ENCODE measurements at places on chromosomes 3 and 15.

GRCh38 chr3:157491136-157491535, 12.1 kb downstream of the VEPH1 start:
- DNase-seq, result no peak

DNA sequence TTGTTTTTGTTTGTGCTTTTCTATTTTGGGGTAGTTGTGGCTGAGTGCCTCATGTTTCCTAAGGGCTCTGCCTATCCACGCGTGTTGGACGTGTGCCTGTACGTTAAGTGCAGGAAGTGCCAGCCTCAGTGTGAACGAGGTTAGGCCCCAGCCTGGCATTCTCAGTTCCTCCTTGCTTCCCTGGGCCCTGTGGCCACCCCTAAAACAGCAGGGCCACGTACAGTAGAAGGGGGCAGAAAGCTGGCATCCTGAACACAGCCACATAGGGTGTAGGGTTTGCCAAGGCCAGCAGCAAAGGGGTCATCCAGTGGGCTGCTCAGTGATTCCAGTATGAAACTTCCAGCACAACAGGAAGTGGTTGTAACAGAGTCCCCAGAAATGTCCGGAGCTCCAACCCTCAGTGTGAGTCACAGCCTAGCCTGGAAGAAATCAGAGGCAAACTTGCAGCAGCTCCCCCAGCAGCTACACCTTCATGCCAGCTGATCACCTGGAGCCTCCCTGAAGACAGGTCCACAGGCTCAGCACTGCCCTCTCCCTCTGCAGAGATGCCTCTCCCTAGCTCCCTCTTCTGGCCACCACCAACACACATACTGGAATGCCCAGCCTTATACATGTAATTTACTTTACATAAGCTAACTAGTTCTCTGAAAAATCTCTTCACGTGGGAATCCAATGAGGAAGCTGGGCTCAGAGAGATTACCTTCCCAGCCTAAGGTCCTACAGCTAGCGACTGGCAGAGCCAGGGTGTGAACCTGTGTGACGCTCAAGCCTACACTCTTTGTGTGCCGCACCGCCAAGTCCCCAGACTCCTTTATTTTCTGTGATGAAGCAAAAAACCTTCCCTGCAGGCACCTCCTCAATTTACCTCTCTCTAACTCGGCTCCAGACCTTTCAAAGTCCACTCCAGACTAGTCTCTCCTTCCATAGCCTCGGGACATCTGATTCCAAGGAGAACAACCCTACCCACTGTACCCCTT, 26.6 kb downstream of the ILDR1 start:
- peak; percentile 95 for DNase-seq

DNA sequence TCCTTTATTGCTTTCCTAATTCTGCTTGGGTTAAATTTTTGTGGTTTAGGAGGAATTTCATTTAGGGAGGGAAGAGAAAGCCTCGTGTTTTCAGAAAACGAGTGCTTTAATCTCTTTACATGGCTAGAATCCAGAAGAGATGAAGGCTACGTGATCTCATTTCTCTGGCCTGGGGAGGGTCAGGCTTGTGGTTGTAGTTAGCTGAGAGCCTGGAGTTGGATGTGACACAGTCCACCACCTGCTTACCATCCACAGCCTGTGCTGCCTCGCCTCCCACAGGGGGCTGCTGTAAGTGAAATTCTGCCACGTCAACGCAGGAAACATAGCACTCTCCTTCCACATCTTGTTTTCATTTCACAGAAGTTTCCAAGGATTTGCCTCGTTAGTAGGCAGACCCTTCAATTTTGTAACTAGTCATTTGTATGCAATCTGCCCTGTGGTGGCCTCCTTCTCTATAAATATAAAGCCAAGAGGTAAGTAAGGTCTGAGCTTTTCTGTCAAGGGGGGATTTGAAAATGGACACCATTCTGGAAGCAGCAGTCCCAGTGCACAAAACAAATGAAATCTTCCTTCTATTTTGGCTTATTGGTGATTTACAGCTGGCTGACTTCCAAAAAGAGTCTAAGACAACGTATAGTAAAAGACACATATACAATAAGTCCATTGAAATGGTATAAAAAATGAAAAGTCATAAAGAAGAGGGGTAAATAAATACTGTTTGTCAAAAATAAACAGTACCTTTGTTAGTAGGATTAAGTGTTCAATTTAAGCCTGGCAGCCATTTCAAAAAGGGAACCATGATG, 3.4 kb downstream of the GXYLT2 start:
- no peak for DNase-seq

DNA sequence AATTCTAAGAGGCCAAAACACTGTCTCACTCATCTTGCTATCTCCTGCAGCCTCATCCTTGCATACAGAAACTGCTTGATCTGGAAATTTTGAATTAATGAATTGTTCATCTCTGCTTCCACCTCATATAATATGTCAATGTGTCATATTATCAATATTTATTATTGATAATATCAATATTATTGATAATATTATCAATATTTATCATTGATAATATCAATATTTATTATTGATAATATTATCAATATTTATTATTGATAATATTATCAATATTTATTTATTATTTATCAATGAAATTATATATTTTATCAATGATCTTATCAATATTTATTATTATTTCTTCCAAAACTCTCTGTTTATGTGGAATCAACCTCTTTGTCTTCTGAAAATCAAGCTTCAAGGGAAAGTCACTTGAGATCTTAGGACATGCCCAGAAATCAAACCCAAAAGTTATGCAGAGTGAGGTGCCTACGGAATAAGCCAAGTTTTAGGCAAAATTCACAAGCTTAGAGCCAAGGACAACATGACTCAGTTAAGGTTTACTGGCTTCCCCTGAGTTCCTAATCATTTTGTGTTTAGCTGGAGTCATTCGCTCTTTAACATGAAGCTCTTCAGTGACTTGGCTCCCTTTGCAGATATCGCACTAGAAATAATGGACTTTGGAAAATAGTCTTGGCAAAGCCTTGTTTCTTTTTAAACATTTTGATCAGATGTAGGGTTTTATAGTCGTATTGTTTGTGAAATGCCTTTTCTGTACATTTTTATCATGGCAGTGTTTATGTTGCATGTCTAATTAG, 297.1 kb upstream of the RARB start:
- DNase-seq, result no peak

GRCh38 chr15:48996276-48996675, 32.6 kb upstream of the SHC4 start:
- no peak for DNase-seq

- DNase-seq, result no peak
Observed at GRCh38 chr15:74038707-74039655, 43.4 kb downstream of the GOLGA6A start.

- no peak for DNase-seq
Observed at GRCh38 chr3:45644791-45645201, 44.4 kb upstream of the SACM1L start.

- DNase-seq, result no peak
Observed at GRCh38 chr3:47949979-47950378, 66.2 kb downstream of the MAP4 start.

GRCh38 chr15:51332206-51333147, 5.9 kb downstream of the CYP19A1 start:
- DNase-seq, result peak; percentile 94

GRCh38 chr15:61064651-61065050, 164.5 kb downstream of the RORA start:
- no peak for DNase-seq

DNA sequence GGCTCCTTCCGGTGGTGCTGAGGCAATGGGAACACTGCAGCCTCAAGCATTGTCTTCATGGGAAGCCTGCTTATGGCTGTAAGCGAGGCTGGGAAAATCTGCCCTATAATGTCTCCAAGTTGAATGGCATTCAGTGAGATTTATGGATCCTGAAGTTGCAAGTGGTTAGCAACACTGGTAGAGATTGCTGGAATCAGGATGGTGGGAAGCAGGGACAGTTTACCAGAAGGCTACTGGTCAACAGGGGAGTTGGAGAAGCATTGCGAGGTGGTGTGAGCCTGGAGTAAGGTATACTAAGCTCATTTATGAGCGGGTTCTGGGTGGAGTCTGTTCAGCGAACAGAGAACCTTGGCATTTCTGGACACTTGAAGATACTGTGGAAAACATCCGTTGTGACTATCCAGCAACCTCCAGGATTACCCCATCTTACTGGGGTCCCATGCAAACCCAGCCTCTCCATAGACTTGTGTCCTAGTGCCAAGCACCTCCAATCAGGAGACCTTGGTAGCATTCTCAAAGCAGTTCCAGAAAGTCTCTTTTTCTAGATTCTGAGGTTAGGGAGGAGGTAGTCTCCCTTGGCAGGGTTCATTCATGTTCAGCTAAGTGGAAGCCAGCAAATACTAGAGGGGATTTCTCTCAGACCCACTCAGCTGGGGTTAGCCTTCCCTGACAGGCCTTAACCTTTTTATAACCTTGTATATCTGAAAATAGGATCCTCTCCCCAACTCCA, 7.3 kb downstream of the RPSA start:
- DNase-seq, result peak; percentile 5

DNA sequence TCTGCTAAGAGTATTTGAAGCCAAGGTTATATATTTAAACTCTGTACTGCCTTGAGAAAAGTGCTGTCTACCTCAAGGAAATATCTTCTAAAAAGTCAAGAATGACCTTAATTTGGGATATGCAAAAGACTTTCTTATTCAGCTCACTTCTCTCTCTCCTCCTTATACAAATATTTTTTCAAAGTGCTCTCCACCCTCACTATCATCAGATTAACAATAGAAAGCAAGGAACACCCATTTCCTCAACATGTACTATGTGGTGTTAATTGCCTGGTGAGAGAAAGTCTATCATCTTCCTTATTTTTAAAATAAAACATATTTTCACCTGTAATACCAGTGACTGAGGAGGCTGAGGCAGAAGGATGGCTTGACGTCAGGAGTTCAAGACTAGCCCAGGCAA, 44.4 kb upstream of the RSL24D1 start:
- no peak for DNase-seq

All from MV-4-11 (cell line).